ENCODE measurements at places on chromosomes 2 and 18.
A peak's percentile ranks its signal among the peaks of the same experiment; 100 is the strongest.

DNA sequence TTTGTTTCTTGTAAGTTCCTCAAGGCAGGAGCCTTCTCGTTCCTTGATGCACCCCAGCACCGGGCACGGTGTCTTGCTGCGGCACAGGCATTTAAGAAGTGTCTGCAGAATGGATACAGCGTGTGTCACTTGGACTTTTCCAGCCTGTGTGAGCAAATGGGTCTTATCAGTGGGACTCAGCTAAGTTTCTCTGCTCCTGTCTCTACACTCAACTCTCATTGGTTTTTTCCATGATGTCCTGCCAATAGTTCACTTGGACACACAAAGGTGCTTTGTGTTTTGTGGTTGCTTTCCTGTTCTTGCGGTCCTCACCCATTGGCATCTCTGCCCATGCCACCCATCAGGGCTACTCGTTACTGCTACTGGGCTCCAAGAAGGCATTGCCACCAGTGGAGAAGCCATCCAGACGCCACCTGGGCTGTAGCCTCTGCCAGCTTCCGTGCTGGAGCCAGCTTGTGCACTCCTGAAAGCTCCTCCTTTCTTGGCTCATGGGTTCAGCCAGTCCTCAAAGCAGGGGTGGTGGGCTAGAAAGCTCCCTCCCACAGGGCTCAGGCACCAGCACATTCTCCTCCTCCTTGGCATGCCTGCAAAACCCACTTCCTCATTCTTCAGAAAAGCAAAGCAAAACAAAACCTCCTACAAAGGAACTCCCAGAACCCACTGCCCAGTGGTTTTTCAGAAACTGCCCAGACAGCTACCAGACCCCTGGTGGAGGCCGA lies 41.4 kb downstream of the IL1R2 start:
- DNase-seq, result peak; percentile 77

DNA sequence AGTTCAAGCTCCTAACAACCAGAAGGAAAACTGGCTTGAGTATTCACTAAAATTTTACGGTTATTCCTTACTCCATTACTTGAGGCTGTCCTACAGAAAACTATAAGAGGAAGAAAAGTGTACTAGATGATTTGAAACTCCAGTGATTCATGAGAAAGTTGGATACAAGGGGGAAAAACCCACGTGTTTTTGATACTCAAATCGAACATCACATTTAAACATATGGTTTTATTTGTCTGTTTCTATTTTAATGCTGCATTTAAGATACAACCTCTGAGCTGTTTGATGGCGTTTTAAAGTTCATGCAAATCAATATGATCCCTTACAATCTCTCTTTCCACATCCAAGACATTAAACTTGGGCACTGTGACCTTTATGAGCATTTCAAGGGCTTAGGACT lies 125.1 kb upstream of the LMAN1 start:
- no peak for DNase-seq

DNA sequence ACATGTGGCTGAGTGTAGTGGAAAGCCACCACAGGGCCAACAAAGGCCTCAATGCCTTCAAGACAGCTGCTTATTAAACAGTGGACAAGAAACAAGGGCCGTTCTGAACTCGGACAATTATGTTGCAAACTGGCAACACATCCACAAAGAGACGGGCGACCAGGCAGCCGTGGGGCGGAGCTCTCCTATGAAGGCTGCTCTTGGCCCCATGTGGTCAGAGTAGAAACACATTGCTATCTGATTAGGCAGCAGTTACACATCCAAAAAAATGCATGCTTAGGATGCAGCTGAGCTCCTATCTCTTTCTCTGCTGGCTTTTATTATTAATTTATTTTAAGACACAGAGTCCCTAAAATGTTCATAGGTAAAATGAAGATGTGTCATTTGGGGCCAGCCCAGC lies 163.4 kb downstream of the TMEM163 start:
- no peak for DNase-seq

- no peak for DNase-seq
Observed at GRCh38 chr2:45943219-45944044, 292.0 kb downstream of the PRKCE start.

GRCh38 chr2:59458800-59459199 lies 1094.7 kb downstream of the BCL11A start:
- no peak for DNase-seq

DNA sequence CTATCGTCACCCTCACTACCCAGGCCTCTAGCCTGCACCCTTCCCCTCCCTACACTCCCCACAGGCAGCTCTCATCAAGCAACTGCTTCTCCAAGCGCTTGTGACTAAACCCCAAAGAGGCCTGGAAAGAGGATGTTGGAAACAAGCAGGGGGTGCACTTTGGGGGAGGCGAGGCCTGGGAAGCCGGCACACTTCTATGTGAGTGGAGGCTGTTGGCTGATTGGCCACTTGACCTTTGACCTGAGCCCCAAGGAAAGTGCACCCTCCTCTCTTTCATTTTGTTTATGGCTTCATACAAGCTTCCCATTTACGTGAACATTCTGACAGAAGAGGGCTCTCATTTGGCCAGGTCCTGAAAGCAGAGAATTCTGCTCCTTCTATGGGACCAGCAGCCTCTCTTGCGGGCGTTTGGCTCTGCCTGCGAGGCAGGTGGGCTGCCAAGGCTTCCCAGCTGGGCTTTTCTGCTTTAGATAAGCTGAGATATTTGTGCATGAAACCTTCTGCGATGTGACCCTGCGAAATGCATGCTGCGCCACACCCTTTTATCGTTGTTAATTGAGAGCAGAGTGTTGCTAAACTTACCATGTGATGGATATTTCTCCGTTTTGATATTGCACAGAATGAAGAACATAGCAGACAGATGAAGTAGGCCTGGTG lies 134.8 kb upstream of the NCK2 start:
- DNase-seq, result no peak

GRCh38 chr18:34352385-34353163 lies 127.9 kb upstream of the NOL4 start:
- peak; percentile 24 for DNase-seq

DNA sequence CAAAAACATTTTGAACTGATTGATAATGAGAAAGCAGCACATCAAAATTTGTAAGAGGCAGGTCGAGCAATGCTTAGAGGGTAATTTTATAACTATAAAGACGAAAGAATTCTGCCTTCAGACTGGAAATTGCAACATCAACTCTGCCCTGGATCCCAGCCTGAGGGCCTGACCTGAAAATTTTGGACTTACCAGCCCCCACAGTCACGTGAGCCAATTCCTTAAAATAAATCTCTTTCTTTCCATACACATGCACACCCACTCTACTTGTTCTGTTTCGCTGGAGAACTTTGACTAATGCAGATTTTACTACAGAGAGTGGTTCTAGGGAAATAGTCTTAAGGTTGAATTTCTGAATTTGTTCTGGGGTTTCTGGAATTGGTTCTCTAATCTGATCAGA lies 14.6 kb upstream of the ACOXL start:
- DNase-seq, result no peak

DNA sequence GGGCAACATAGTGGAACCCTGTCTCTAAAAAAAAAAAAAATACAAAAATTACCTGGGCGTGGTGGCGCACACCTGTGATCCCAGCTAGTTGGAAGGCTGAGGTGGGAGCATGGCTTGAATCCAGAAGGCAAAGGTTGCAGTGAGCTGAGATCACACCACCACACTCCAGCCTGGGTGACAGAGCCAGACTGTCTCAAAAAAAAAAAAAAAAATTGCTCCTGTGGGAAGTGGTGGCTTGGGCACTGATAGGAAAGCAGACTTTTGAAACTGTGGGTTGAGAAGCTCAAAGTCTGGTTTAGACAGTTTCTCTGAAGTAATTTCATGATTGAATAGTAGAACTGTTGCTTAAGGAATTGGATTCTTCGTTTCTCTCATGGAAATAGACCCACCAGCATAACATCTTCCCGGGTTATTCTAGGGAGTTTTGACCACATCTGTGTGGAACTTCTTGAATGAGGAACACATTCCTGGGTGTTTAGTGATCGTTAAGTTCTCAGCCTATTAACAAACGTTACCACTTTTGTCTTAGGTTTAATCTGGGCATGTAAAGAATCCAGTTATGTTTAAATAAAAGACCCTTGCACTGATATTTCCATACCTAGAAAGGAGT lies 33.5 kb downstream of the GRHL1 start:
- no peak for DNase-seq

GRCh38 chr2:238728330-238729260 lies 119.3 kb upstream of the TWIST2 start:
- DNase-seq, result no peak
